ENCODE measurements at places on chromosomes 3 and 15.

- DNase-seq: no peak
Measured at GRCh38 chr3:131705558-131706051, 202.8 kb upstream of the MRPL3 start.

- peak; percentile 98 for DNase-seq
Measured at GRCh38 chr15:74787251-74788041, 5.6 kb downstream of the CSK start.

DNA sequence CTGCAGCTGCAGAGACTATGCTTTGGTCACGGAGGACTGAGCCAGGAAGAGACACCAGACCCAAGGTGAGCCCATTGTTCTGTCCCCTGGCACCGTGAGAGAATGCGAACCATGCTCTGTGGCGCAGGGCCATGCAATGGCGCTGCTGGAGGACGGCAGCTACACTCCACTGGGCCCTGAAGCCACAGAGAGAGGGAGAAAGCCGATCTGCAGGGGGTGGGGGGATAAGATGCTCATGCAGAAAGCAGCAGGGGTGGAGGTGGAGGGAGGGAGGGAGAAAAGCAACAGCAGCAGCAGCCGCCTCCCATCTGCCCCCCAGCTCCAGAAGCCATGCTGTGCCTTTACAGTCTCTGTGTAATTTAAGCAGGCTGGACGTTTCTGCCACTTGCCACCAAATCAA is 5.3 kb downstream of the BDH1 start:
- no peak for DNase-seq

DNA sequence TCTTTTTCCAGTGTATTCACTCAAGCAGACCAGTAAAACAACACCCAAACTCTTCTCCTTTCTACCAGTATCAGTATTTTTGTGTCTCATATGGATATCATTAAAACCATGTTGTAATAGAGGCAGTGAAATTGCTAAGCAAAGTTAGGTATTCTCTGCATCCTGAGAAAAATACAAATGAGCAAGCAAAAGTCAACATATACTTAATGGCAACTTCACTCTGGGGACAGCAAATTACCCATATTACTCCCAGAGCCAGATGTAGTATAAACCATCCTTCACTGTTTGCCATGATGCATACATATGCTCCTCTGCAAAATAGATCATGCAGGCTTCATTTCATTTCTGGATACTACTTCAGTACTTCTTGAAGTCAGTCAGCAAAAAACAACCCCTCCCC is 22.1 kb downstream of the UBA5 start:
- no peak for DNase-seq

- DNase-seq: no peak
Measured at GRCh38 chr15:81049835-81050234, 49.1 kb downstream of the TLNRD1 start.

- DNase-seq: no peak
Measured at GRCh38 chr3:5297895-5298294, 110.4 kb downstream of the EDEM1 start.

GRCh38 chr3:56921573-56922453 is 120.1 kb upstream of the ARHGEF3 start:
- DNase-seq: peak; percentile 53

- peak; percentile 68 for DNase-seq
Measured at GRCh38 chr3:9793161-9793781, 389 bp downstream of the ARPC4 start.

GRCh38 chr3:151301787-151302186 is 14.8 kb downstream of the GPR87 start:
- no peak for DNase-seq

- peak; percentile 50 for DNase-seq
Measured at GRCh38 chr15:38647683-38648082, 83.1 kb upstream of the RASGRP1 start.

DNA sequence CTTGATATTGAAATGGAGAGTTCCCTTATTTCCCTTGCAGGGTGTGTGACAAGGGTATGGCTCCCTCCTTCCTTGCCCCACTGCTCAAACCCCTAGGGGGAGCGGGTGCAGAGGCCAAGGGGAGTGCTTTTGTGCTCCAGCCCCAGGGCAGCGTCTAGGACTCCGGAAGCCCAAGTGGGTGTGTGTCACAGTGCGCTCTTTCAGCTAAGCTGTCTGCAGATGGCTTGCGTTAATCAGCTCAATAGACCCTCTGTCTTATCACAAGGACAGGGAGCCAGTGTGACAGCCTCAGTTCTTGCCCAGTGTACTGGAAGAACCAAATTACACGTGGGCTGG is 523.6 kb upstream of the LMCD1 start:
- no peak for DNase-seq

DNA sequence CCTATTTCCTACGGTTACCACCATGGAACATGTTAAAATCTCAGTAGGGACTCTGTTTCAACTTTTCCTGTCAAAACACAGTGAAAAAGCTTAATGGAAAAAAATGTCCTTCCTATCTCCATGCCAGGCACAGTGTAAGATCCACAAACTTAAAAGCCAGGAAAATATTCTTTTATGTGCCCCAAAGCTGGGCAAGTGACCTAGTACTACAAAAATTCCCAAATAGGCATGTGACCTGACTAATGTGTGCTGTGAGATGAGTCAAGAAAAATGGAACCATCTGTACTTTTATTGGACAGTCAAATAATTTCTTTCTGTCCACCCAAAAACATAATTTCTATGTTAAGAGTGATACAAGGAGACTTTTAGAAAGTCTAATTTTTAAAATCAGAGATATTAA is 406.0 kb downstream of the ZBTB20 start:
- no peak for DNase-seq

- no peak for DNase-seq
Measured at GRCh38 chr3:40583691-40584090, 58.9 kb downstream of the ZNF621 start.

DNA sequence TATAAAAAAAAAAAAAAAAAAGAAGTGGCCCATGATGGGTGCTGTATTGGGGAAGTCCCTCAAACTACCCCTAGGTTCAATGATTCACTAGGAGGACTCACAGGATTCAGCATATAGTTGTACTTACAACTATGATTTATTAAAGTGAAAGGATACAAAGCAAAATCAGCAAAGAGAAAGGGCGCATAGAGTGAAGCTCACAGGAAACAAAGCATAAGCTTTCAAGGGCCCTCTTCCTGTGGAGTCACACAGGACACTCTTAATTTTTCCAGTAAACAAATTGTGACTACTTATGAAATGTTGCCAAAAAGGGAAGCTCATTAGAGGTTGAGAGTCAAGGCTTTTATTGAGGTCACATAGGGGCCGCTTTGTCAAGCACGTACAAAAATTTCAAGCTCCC is 153.7 kb upstream of the GAP43 start:
- no peak for DNase-seq

- DNase-seq: no peak
Measured at GRCh38 chr3:188471723-188472122, 317.8 kb downstream of the LPP start.

DNA sequence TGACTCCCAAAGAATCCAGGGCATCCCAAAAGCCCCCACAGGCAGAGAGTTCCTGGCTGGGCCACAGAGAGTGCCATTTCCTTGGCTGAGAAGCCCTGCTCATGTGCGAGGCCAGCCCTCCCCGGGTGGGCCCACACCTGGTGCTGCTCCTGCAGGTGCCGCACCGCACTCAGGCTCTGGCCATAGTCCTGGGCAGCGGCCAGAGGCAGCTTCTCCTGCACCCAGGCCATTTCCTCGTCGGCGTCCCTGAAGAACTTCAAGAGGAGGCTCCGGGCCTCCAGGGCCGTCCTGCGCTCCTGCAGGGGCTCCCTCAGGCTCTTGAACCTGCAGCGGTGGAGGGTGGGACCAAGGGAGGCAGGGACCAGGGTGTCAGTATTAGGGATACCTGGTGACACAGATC is 18.1 kb downstream of the PLA2G4B start:
- DNase-seq: no peak

DNA sequence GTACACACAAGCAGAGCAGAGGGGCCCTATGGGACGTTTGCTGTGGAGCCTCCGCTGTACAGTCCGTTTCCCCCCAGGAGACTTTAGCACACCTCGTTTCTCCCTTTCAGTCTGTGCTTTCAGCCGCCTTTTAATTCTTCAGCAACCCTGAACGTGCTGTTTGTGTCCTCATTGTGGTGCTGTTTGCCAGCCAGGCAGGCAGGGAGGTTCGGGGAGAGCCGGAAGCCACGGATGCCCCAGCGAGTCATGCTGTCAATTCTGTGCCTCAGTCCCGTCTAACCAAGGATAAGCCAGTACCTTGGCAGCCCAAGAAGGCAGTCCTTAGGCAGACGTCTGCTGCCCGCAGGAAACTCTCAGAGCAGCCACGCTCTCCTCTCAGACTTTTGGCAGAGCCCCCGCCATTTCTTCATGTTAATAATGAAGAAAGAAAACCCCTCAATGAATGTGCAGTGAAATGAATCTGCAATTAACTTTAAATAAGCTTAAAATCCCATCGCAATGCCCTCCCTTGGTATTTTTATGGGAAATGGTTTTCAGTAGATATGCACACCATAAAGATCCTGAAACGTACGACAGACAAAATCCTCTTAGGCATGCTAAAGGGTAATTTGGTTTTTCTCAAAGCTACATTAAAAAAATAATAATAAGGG is 158.6 kb downstream of the UACA start:
- DNase-seq: no peak

DNA sequence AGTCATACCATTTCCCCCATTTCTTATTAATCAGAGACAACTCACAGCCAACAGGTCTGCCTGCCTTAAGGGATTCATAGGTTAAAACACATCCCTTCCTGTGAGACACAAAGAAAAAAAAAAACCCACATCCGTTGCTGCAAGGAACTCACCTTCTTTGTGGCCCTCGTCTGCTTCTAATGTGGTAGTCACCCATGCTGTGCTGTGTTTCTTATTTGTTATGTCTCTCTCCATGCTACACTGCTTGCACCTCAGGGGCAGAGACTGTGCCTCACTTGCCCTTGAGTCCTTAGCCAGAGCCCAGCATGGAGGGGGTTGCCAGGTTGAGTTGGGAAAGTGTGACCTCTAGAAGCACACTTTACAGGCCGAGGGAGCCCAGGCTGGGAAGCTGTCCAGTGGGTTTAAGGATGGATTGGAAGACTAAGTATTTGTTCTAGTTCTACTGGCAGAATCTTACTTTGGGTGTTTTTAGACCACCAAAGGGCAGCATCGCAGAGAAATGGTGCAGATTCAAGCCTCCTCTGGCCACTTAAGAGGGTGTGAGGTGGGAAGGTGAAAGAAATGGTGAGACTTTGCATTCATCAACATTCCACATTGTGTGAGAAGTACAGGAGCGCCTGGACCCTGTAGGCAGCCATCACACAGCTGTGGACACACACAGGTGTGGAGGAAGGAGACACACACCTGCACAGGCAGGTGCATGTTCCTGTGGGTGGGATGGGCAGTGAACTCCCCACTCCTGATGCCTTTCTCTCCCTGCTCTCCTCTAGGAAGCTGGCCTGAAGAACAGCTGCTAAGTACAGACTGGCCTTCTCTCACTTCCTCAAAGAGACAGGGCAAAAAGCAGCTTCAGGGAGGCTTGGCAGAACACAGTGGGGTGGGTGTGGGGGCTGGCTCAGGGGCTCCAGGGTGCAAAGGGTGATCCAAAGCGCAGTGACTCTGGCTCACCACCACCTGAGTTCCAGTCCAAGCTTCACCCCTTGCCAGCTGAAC is 48.8 kb downstream of the GLB1 start:
- DNase-seq: no peak

DNA sequence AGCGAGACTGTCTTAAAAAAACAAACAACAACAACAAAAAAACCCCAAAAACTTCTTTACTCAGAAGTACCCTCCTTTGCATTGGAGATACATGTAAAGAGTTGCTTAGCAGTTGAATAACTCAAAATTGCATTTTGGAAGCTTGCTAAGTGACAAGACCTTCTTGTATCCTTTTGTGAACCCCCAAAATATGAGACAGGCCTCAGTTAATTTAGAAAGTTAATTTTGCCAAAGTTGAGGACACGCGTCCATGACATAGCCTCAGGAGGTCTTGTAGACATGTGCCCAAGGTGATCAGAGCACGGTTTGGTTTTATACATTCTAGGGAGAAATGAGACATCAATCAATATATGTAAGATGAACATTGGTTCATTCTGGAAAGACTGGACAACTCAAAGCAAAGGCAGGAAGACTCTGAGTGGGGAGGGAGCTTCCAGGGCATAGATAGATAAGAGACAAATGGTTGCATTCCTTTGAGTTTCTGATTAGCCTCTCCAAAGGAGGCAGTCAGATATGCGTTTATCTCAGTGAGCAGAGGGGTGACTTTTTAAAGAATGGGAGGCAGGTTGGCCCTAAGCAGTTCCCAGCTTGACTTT is 1.7 kb upstream of the ARF4 start:
- DNase-seq: peak; percentile 59

- no peak for DNase-seq
Measured at GRCh38 chr15:69045802-69046201, 31.3 kb downstream of the NOX5 start.

DNA sequence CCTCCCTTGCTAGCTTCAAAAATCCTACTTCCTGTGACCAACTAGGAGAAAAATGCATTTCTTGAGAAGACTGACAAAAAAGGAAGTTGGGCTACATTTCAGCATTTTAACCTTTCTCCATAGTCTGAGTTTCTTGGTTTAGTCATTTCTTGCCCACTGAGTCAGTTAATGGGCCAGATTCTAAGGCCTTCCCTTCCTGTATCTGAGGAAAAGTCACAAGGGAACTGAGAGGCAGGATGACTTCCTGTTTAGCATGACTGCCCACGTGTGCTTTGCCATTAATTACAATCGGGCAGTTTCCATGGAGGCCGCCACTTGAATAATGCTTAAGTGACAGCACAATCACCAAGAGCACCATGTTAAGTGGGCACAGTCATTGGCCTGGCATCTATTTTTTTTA is 794.4 kb upstream of the LMCD1 start:
- DNase-seq: no peak

- no peak for DNase-seq
Measured at GRCh38 chr3:27680517-27681246, 41.4 kb downstream of the EOMES start.

DNA sequence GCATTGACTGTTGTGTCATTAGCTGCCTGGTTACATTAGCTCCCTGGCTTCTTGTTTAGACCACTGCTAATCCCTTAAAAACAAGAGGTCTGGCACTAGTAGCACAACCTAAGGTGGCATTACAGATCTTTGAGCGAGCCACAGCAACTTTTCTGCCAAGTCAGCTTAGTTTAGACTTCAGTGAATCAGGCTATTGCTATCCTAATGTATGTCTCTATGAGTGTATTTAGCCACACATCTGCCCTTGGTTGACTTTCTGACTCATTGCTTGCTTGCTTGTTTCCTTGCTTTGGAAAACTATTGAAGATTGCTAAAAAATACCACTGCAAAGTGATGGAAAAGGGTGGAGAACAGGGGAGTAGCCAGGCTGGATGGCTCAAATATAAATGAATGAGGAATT is 50.2 kb downstream of the CHP1 start:
- no peak for DNase-seq

DNA sequence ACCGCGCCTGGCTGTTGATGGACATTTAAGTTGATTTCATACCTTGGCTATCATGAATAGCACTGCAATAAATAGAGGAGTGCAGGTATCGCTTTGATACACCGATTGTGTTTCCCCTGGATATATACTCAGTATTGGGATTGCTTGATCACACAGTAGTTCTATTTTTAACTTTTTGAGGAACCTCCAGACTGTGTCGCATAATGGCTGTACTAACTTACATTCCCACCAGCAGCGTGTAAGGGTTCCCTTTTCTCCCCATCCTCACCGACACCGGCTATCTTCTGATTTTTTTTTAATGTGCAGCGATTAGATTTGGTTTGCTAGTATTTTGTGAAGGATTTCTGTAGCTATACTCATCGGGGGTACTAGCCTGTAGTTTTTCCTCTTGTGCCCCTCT is 16.0 kb downstream of the RUBCN start:
- DNase-seq: no peak

GRCh38 chr3:26449996-26450395 is 172.6 kb upstream of the LRRC3B start:
- DNase-seq: no peak

Measured in Karpas-422 (cell line).